Subcutaneous adipose tissue (tissue), 4 donors: ENCODE measurements at places on chromosomes 1 and 21. TPM values are rescaled to one million over a fixed set of nuclear protein-coding genes. Genes with fewer than 3 reads are reported as not detected.

The FDPS gene
- 105 TPM for total RNA-seq

The CERS2 gene
- total RNA-seq: 109 TPM

The PKLR gene
- total RNA-seq: not detected

The ZSWIM5 gene
- 0.85 TPM for total RNA-seq
